Sigmoid colon (tissue), 7 donors: ENCODE measurements at places on chromosomes 5 and 9. TPM values are rescaled to one million over a fixed set of nuclear protein-coding genes. Genes with fewer than 3 reads are reported as not detected.

DNA sequence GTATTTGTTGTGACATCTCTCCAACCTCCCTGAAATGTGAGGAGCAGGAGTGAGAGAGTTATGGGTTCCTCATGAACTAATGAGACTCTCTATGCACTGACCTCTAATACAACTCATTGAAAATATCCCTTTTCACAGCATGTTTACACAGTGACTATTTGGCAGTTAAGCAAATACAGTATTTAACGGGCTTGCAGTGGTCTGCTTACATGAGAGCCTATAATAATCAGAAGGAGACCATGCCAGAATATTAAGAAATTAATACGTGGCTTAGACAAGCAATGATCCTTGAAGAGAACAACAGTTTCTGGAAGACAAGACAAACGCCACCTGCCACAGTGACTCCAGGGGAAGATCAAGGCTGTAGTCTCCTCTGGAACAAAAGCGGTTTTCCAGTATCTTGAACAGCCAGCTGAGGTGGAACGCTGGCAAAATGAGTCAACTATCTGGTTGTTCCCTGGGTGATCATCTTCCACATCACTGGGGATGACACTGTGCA is 424.5 kb downstream of the DMAC1 start:
- no peaks in the 10 kb centered on the region for H3K36me3 ChIP-seq
- H3K4me3 ChIP-seq, result no peak overlapping the region
- no peaks in the 10 kb centered on the region for H3K27me3 ChIP-seq
- no peak for DNase-seq
- no peak overlapping the region for H3K27ac ChIP-seq

DNA sequence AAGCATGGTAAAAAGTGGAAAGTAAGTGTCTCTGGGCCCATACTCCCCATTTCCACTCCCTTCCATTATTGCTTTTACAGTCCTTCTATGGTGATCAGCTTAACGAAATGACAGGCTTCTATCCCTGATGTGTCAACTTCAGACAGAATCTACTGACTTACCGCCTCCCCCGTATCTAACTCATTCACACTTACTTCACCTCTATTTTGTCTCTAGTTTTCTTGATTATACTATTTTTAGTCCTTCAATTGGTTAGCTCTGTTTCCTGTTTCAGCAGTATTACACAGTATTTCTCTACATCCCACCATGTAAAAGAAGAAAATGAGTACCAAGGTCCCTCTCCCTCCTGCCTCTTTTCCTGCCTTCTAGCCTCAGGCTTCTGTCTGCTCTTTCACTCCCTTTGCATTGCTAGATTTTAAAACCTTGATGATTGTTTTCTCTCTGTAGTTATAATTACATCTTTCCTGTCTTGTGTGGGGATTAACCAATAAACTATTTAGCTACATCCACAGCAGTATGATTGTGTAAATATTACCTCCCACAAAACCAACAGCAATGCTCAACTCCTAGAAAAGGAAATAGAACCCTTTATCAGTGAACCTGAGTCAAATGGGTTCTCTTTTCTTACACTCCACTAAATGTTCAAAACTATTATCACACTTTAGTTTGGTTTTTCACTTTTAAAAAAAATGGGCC is 53.4 kb downstream of the GNAQ start:
- no peaks in the 10 kb centered on the region for H3K36me3 ChIP-seq
- peaks cover 30% of the 10 kb centered on the region for H3K4me1 ChIP-seq
- no peak for DNase-seq
- no peak overlapping the region for H3K27ac ChIP-seq
- H3K27me3 ChIP-seq, result no peaks in the 10 kb centered on the region
- H3K4me3 ChIP-seq, result no peak overlapping the region

- H3K4me3 ChIP-seq, result no peak overlapping the region
- H3K4me1 ChIP-seq, result no peaks in the 10 kb centered on the region
- DNase-seq, result no peak
- H3K36me3 ChIP-seq, result no peaks in the 10 kb centered on the region
Observed at GRCh38 chr5:170200876-170201275, 31.9 kb upstream of the C5orf58 start.

- H3K4me3 ChIP-seq, result no peak overlapping the region
- DNase-seq, result no peak
- H3K27me3 ChIP-seq, result no peaks in the 10 kb centered on the region
- H3K36me3 ChIP-seq, result no peaks in the 10 kb centered on the region
- H3K27ac ChIP-seq, result peak overlapping the region; percentile 54
- peaks cover 15% of the 10 kb centered on the region for H3K4me1 ChIP-seq
Observed at GRCh38 chr9:86563936-86564335, 209.7 kb upstream of the TUT7 start.

GRCh38 chr5:163505049-163505367 is 411 bp upstream of the MAT2B start:
- peak overlapping the region; percentile 97 for H3K27ac ChIP-seq
- H3K4me1 ChIP-seq, result peaks cover 56% of the 10 kb centered on the region
- peak overlapping the region; percentile 94 for H3K4me3 ChIP-seq
- DNase-seq, result no peak
- H3K36me3 ChIP-seq, result no peaks in the 10 kb centered on the region

DNA sequence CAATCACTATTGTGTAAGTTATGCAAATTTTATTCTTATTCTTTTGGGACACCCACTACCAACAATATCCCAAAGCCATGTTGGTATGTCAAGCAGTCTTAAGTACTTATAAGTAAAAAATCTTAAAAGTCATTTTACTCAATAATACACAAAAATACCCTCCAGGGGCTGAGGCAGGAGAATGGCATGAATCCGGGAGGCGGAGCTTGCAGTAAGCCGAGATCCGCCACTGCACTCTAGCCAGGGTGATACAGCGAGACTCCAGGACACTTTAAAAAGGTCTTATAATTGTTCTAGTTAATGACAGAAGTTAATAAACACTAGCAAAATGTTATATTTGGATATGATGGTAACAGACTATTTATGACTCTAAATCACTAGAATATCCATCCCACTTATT is 16.8 kb downstream of the CLINT1 start:
- H3K4me3 ChIP-seq, result no peak overlapping the region
- no peak for DNase-seq
- no peaks in the 10 kb centered on the region for H3K36me3 ChIP-seq

GRCh38 chr5:14778792-14779070 is 92.8 kb downstream of the ANKH start:
- H3K27me3 ChIP-seq, result no peaks in the 10 kb centered on the region
- no peak for DNase-seq
- no peak overlapping the region for H3K27ac ChIP-seq
- H3K36me3 ChIP-seq, result no peaks in the 10 kb centered on the region

DNA sequence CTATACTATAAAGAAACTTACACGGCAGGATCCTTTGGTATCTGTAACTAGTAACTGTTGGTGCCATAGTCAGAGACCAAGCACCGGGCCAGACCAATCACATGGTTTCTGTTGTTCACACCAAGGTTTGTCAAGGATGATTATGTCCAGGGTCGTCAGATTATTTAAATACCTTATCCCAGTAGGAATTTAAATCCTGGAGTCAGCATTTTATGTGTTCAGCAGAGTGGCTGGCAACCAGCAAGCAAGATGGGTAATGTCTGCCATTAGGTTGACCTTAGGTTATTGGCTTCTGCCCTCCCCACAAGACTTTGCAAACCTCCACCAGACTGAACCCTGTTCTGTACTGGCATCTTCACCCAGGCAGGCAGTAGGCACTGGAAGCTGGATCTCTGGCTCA is 39.3 kb upstream of the TMOD1 start:
- no peaks in the 10 kb centered on the region for H3K27me3 ChIP-seq
- H3K36me3 ChIP-seq, result no peaks in the 10 kb centered on the region
- H3K4me3 ChIP-seq, result no peak overlapping the region
- DNase-seq, result no peak
- no peaks in the 10 kb centered on the region for H3K4me1 ChIP-seq
- H3K27ac ChIP-seq, result no peak overlapping the region

- H3K4me3 ChIP-seq, result no peak overlapping the region
- H3K4me1 ChIP-seq, result no peaks in the 10 kb centered on the region
- H3K27ac ChIP-seq, result no peak overlapping the region
- no peaks in the 10 kb centered on the region for H3K36me3 ChIP-seq
Observed at GRCh38 chr5:64612344-64612961, 77.8 kb upstream of the SHISAL2B start.

- no peaks in the 10 kb centered on the region for H3K36me3 ChIP-seq
- no peaks in the 10 kb centered on the region for H3K27me3 ChIP-seq
- DNase-seq, result no peak
- no peaks in the 10 kb centered on the region for H3K4me1 ChIP-seq
- H3K4me3 ChIP-seq, result no peak overlapping the region
Observed at GRCh38 chr5:50856401-50857119, 190.1 kb downstream of the PARP8 start.

Gene GABRA6
- not detected for total RNA-seq

Gene SOX30
- total RNA-seq, result not detected

Gene PCDHGB2
- total RNA-seq, result 11.6 TPM

Gene SGCD
- 34.3 TPM for total RNA-seq

Gene IRX1
- total RNA-seq, result not detected

Gene LCN2
- not detected for total RNA-seq
